Effector memory CD8-positive, alpha-beta T cell (primary cell): ENCODE measurements at places on chromosomes 6 and 20.

DNA sequence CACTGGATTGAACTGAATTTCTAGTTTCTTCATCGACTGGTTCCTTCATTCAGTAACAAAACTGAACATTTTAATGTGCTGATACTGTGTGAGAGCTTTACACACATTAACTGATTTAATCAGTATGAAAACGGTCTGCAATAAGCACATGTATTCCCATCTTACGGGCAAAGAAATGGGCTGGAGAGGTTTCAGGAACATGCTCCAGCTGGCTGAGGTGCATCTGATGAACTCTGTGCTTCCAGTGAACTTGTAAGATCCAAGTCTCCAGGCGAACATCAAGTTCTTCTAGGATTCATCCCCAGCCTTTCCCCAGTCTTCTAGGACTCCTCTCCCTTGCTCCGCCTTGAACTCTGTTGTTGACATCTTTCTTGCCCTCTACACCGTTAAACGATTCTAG, 220.7 kb upstream of the AGPAT4 start:
- no peak overlapping the region for H3K4me3 ChIP-seq
- no peaks in the 10 kb centered on the region for H3K36me3 ChIP-seq
- DNase-seq = no peak
- H3K27me3 ChIP-seq = peaks cover 25% of the 10 kb centered on the region

- H3K4me1 ChIP-seq = no peaks in the 10 kb centered on the region
- peaks cover 43% of the 10 kb centered on the region for H3K27me3 ChIP-seq
- no peak overlapping the region for H3K27ac ChIP-seq
- no peak for DNase-seq
Observed at GRCh38 chr6:29263001-29263400, 38.5 kb upstream of the OR14J1 start.

DNA sequence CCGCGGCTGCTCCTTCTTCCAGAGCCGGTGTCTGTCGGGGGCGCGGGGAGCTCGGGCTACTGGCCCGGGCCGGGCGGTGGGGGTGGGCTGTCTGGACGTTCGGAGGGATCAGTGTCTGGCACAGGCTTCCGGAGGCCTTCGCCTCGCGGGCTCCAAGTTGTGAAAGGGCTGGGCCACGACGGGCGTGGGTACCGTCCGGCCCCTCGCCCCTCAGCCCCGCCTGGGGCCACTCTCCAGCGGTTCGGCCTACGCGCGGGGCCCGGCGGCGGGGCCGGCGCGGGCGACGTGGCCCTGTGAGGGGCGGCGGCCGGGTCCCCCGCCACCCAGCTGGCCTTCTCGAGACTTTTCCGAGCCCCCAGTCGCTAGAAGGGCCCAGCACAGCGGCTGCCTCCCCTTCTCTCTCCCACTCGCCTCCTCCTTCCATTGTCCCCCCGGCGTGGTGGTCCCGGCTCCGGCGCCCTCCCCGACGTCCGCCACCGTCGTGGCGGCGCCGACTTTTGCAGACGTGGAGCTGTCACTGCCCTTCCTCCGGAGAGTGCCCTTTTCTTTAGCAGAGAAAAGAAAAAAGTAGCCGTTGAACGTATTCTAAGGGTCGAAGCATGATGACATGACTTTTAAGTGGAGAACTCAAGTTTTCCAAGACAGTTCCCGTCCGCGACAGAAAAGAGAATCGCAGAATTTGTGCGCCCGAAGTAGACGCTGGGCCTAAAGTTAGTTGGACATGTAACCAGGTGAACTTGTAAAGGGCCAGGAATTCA, 571 bp downstream of the ITCH start:
- H3K27ac ChIP-seq = peak overlapping the region; percentile 96
- no peaks in the 10 kb centered on the region for H3K27me3 ChIP-seq
- H3K36me3 ChIP-seq = peaks cover 7% of the 10 kb centered on the region
- H3K4me1 ChIP-seq = peaks cover 49% of the 10 kb centered on the region

DNA sequence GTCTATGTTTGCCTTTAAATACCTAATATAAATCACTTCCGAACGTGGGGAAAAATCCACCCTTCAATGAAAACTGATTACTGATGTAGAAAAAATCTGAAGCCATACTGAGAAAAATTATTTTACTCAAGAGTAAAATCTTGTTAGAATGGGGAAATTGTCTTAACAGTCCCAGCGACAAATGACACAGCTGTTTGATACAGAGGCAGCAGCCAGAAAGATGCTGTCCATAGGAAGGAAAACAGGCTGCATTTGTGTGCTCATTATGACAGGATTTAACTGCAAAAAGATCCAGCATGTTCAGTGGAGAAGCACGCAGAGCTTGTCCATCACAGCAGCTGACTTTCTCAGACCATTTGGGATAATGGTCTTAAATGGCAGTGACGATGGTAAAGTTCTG, 443.0 kb downstream of the TFAP2B start:
- H3K27ac ChIP-seq = no peak overlapping the region
- no peak for DNase-seq
- no peak overlapping the region for H3K4me3 ChIP-seq
- no peaks in the 10 kb centered on the region for H3K4me1 ChIP-seq
- H3K36me3 ChIP-seq = no peaks in the 10 kb centered on the region
- no peaks in the 10 kb centered on the region for H3K27me3 ChIP-seq

GRCh38 chr6:97085772-97086171, 161.2 kb downstream of the KLHL32 start:
- H3K36me3 ChIP-seq = no peaks in the 10 kb centered on the region
- H3K4me1 ChIP-seq = peaks cover 3% of the 10 kb centered on the region
- DNase-seq = no peak
- no peak overlapping the region for H3K4me3 ChIP-seq

- no peaks in the 10 kb centered on the region for H3K36me3 ChIP-seq
- peaks cover 71% of the 10 kb centered on the region for H3K27me3 ChIP-seq
- H3K4me3 ChIP-seq = no peak overlapping the region
- no peaks in the 10 kb centered on the region for H3K4me1 ChIP-seq
- no peak for DNase-seq
- H3K27ac ChIP-seq = no peak overlapping the region
Observed at GRCh38 chr20:49448917-49449316, 33.6 kb downstream of the KCNB1 start.

GRCh38 chr6:74973591-74973990, 232.3 kb downstream of the COL12A1 start:
- H3K4me3 ChIP-seq = no peak overlapping the region
- no peaks in the 10 kb centered on the region for H3K36me3 ChIP-seq
- no peaks in the 10 kb centered on the region for H3K27me3 ChIP-seq
- no peak for DNase-seq
- no peaks in the 10 kb centered on the region for H3K4me1 ChIP-seq
- no peak overlapping the region for H3K27ac ChIP-seq

DNA sequence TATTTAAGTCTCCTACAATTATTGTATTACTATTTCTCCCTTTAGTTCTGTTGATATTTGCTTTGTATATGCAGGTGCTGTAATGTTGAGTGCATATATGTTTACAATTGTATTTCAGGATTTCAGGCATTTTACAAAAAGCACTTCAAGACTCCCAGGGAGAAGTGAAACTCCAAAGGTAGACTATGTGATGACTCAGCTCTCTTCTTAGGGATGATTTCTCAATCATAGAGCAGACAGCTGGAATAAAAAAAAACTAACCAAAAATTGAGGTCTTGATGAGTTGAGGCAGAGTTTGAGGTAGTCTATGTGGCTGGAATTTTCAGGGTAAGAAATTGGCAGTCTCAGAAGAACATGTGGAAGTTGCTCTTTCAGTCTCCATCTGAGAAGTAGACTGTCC, 786.1 kb downstream of the TFAP2A start:
- DNase-seq = no peak
- H3K27ac ChIP-seq = no peak overlapping the region
- H3K36me3 ChIP-seq = peaks cover 2% of the 10 kb centered on the region
- no peak overlapping the region for H3K4me3 ChIP-seq

- no peak for DNase-seq
- H3K4me3 ChIP-seq = no peak overlapping the region
- peaks cover 29% of the 10 kb centered on the region for H3K27me3 ChIP-seq
Observed at GRCh38 chr6:170129691-170130171, 161.1 kb downstream of the DLL1 start.

- H3K27ac ChIP-seq = no peak overlapping the region
- no peaks in the 10 kb centered on the region for H3K27me3 ChIP-seq
- peaks cover 2% of the 10 kb centered on the region for H3K36me3 ChIP-seq
Observed at GRCh38 chr20:31857861-31858759, 12.2 kb downstream of the DUSP15 start.

GRCh38 chr20:25319241-25320034, 71.2 kb downstream of the ABHD12 start:
- no peak overlapping the region for H3K4me3 ChIP-seq
- H3K27me3 ChIP-seq = no peaks in the 10 kb centered on the region
- H3K4me1 ChIP-seq = peaks cover 25% of the 10 kb centered on the region
- peak overlapping the region; percentile 35 for H3K27ac ChIP-seq
- no peak for DNase-seq
- H3K36me3 ChIP-seq = peaks cover 6% of the 10 kb centered on the region

GRCh38 chr20:2109425-2110210, 8.0 kb downstream of the STK35 start:
- H3K4me1 ChIP-seq = peaks cover 86% of the 10 kb centered on the region
- H3K36me3 ChIP-seq = peaks cover 8% of the 10 kb centered on the region
- no peaks in the 10 kb centered on the region for H3K27me3 ChIP-seq
- DNase-seq = no peak
- peak overlapping the region; percentile 6 for H3K27ac ChIP-seq

DNA sequence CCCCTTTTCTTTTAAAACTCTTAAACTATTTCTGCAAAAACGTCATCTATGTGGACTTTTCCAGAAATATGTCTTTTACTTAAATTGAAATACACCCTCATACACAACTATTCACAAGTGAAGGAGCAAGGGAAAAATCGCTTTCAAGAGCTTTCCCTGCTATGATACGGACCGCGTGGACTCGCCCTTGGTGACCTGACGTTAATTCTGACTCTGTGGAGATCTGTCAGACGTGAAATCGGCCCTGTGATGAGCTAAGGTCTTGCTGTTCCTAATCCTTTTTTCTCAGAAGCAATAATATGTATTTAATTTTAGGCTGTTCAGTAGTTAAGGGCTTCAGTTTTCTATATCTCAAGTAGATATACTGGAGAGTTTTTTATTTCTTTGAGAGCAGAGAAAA, 113.6 kb downstream of the RPP40 start:
- no peak overlapping the region for H3K4me3 ChIP-seq
- H3K36me3 ChIP-seq = peaks cover 24% of the 10 kb centered on the region
- no peak for DNase-seq
- H3K27ac ChIP-seq = no peak overlapping the region
- H3K4me1 ChIP-seq = peaks cover 44% of the 10 kb centered on the region

DNA sequence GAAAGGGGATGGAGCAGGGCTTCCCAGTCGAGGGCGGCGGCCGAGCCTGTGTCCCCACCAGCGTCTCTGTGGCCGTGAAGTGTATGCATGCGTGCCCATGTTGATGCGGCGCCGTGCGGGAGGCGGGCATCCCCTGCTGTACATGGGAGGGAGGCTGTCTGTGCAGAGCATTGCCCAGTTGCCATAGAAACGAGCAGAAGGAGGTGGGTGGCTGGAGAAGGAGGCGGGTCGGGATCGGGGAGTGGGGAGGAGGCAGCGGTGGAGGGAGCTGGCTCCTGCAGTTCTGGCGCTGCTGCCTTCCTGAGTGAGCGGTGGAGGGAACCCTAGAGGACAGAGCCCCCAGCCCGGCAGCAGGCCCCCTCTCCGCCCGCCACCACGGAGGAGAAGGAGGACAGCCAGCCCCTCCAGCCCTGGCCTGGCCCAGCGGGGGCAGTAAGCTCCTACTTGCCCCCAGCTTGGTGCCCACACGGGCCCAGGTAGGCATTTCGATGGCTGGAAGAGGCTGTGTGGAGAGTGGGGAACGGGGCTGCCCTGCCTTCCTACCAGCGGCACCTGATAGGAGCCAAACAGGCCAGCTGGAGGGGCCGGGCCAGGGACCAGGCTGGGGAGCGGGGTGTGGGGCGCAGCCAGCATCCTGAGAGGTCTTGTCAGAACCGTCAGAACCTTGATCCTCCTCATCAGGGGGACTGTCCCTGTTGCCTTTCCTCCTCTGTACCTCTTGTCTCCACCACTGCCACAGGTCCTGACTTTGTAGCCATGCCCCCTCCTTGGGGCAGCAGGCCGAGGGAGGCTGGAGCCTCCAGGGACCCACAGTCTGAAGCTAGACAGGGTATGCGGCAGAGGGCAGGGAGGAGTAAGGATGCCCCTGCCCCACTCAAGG, 41.3 kb downstream of the SPDEF start:
- H3K36me3 ChIP-seq = no peaks in the 10 kb centered on the region
- no peak for DNase-seq
- H3K27ac ChIP-seq = no peak overlapping the region
- no peaks in the 10 kb centered on the region for H3K27me3 ChIP-seq
- H3K4me3 ChIP-seq = no peak overlapping the region
- peaks cover 4% of the 10 kb centered on the region for H3K4me1 ChIP-seq

- H3K36me3 ChIP-seq = no peaks in the 10 kb centered on the region
- H3K4me3 ChIP-seq = peak overlapping the region; percentile 60
- H3K27ac ChIP-seq = no peak overlapping the region
- H3K4me1 ChIP-seq = peaks cover 8% of the 10 kb centered on the region
- peaks cover 21% of the 10 kb centered on the region for H3K27me3 ChIP-seq
Observed at GRCh38 chr20:32626859-32627636, 41.9 kb upstream of the NOL4L start.

DNA sequence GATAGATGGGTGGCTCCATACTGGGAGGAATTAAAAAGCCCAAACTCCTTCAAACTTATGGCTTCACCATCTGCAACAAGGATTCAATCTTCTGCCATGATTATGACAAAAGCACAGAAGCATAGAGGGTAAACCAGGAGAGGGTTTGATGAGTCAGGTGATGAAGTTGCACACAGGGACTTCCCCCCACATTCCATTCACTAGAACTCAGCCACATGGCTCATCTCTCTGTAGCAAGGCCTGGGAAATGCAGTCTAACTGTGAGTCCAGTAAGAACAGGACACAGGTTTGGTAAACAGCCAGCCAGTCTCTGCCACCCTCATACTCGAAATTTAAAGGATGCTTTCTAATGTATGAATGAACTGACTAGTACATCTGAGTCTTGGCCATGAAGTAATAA, 142.9 kb downstream of the HIVEP2 start:
- DNase-seq = no peak
- H3K27ac ChIP-seq = peak overlapping the region; percentile 84
- no peak overlapping the region for H3K4me3 ChIP-seq
- peaks cover 3% of the 10 kb centered on the region for H3K36me3 ChIP-seq
